ENCODE measurements at places on chromosomes 1 and 21.

DNA sequence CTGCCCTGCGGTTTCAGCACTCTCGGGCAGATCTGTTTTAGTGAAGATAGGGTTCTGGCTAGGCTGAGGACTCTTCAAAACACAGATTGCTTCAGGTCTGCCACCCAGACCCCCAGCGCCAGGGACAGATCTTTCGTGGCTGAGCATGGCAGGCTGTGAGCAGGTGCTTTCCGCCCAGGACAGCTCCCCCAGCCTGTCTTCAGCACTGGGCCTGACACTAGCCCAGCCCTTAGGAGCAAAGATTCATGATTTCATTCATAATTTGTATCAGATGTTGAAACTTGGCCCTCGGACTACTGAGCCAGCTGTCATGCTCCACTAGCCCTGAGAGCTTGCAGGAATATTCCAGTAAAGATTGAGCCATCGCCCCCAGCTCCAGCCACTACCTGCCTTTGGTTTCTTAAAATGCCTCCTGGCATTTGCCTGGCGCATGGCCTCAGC is 5.9 kb downstream of the ADPRS start:
- no peak for DNase-seq

DNA sequence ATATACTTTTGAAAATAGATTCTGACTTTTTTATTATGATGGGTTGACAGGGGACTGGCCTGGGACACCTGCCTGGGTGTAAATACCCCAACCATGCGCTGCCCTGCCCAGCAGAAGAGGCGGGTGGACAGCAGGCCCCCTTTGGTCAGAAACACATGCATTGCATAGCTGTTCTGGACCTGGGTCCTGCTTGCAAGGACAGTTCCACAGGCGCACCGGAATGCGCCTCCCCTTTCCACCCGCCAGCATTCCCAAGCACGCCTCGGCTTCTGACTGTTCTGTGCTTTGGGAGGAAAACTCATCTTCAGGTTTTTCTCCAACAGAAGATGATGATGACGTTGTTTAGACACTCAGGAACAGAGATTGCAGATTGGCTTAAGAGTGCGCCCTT is 428 bp upstream of the ZNF678 start:
- no peak for DNase-seq

GRCh38 chr1:184513966-184514365 is 127.1 kb downstream of the C1orf21 start:
- no peak for DNase-seq

DNA sequence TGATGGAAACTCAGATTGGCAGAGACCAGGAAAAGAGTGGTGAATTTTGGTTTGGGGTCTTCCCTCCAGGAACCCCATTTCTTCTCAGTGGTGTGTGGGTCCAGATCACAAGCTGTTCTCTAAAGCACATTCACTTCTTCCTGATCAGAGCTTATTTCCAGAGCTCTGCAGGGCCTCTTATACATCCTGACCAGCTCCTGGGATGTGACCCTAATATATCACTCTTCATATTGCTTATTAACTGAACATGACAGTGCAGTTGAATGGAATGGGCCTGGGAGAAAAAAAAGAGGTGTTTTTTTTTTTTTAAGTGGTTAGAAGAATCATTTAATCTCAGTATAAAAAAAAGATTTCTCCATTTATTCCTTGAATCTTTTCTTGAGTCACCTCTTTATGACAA is 29.6 kb upstream of the DNM3 start:
- no peak for DNase-seq

- no peak for DNase-seq
These were observed 13.7 kb downstream of the RHEX start for GRCh38 chr1:206066479-206067171.

DNA sequence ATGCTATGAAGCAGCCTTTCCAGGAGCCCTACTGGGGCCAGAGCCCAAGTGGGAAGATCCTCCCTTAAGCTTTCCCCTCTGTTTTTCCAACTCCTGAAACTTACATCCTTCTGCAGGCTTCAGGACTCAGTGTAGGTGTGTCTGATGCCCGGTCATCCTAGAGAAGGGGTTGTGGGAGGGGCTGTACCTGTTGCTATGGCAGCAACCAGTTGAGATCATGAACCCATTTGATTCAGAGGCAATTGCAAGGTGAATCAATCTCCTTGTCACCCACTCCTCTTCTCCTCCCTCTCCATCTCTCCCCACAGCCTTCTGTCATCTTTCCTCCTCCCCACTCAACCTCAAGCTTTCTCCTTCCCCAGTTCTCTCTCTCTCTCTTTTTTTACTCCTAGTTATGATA is 151.8 kb downstream of the CACNA1E start:
- DNase-seq, result no peak

GRCh38 chr21:41678924-41679318 is 87.9 kb downstream of the RIPK4 start:
- peak; percentile 78 for DNase-seq

DNA sequence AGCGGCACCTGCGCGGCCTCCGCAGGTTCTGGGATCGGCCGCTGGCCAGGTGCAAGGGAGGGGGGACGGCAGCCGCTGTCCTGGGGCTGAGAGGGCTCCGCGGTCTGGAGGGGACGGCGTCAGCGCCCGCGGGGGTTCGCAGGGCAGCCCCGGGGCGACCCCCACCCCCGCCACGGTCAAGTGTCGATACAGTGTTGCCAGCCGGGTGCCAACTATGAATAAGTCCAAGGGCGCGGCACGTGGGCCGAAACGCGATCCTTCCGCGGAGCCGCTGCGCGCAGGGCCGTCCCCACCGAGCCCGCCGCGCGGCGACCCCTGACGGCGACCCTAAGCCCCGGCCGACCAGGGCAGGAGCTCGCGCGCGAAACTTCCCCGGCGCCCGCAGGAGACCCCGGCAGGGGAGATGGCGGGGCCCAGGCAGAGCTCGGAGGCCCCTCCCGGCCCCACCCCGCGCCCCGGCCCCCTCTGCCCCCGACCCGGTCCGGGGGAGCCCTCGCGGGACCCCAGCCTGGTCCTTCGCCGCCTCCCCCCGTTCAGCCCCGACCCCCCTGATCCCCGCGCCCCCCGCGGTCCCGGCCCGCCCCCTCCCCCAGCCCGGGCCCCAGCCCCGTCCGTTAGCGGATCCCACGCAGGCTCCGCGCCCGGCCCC is 586 bp upstream of the AGPAT3 start:
- no peak for DNase-seq

DNA sequence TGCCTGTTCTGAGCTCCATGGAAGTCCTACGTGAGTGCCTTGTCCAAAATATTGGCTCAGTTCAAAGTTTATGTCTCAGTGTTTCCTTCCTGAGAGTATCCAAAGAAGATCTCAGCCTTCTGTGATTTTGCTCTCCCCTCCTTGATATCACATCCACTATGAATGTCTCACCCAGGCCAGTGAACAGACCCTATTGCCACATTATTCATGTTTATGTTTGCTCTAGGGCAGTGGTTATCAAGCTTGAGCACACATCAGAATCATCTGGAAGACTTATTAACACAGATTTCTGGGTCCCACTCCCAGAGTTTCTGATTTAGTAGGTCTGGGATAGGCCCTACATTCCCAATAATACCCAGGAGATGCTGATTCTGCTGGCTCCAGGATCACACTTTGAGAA is 145.0 kb upstream of the FGGY start:
- no peak for DNase-seq

- no peak for DNase-seq
These were observed 81.1 kb downstream of the LHX4 start for GRCh38 chr1:180311011-180311730.

DNA sequence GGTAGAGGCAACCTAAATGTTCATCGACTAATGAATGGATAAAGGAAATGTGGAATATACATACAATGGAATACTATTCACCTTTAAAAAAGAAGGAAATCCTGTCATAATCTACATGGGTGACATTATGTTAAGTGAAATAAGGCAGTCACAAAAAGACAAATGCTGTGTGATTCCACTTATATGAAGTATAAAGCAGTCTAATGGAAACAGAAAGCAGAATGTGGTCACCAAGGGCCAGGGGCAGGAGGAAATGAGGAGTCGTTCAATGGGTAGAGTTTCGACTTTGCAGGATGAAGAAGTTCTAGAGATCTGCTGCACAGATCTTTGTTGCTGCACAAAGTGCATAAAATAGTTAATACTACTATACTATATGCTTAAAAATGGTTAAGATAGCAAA is 7.8 kb downstream of the DIPK1A start:
- no peak for DNase-seq

DNA sequence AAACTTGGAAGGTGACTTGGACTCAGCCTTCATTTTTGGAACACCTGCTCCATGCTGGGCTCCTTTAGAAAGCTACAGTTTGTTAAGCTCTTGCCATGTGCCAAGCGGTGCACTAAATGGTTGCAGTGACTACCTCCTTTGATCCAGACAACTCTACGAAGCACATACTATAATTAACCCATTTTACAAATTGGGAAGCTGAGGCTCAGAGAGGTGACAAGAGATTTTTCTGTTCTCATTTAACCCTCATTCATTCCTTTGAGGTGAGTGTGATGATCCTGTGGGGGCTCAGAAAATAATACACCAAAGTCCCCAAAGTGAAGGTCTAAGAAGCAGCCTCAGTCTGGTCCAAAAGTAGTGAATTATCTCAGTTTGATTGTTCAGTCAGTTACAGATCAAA is 1.6 kb upstream of the PAQR7 start:
- no peak for DNase-seq

- no peak for DNase-seq
These were observed 1.7 kb downstream of the MCL1 start for GRCh38 chr1:150577557-150578271.

DNA sequence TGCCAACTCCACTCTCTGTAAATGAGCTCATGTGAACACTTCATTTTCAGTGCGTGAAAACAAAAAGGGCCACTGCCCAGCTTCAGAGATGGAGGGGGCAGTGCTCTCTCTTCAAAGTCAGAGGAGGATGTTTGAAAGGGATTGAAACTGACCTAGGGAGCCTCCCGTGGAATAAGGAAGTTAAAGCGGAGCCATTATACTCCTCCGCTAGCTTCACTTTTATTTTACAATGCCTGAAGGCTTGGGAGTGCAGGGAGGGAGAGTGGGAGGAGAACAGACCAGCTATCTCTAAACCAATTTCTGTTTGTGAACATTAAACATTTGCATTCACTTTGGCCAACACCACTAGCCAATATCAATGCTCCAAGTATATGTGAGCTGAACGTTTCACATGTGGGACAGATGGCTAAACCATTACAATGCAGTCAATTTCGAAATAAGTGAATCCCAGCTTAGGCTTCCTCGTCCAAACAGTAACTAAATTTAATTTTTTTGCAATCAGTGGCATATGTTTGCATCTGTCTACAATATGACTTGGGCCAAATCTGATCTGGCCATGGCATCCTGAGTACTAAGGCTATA is 126.9 kb downstream of the ESRRG start:
- peak; percentile 23 for DNase-seq

GRCh38 chr1:236002025-236002390 is 62.9 kb downstream of the NID1 start:
- no peak for DNase-seq

DNA sequence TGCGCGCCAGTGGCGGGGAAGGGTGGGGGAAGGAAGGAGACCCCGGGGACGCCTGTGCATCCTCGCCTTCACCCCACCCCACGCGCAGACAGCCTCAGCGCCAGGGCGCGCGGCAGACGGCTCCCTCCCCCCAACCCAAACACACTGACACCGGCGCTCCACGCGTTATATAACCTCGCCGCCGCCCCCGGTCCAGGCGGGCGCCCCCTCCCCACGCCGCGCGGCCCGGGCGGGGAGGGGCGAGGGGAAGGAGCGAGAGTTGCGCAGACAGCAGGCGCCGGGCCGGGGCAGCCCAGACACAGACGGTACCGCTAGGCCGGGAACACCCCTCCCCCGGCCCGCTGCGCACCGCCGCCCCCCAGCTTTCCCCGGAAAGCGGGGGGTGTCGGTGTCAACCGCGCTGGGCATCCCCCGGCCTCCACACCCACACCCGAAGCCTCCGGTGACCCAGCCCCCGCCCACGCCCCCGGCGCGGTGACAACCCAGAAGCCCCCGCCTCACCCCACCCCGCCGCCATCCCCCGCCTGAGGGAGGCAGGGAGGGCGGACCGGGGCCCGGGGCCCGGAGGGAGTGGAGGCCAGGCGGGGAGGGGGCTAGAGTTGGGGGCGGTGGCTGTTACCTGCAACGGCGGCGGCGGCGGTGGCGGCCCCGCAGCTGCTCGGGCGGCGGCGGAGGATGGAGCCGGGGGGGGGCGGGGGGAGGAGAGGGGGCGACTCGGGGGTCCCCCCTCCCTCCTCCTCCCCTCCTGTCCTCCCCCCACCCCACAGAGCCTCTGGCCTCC is 432 bp downstream of the AKT3 start:
- DNase-seq, result no peak

GRCh38 chr1:13517193-13517812 is 3.5 kb upstream of the LRRC38 start:
- no peak for DNase-seq

- DNase-seq, result no peak
These were observed 18.5 kb upstream of the AADACL3 start for GRCh38 chr1:12697397-12697796.

GRCh38 chr1:164713456-164714207 is 154.6 kb downstream of the PBX1 start:
- DNase-seq, result no peak

GRCh38 chr21:38386967-38387366 is 111.3 kb downstream of the ERG start:
- DNase-seq, result no peak

DNA sequence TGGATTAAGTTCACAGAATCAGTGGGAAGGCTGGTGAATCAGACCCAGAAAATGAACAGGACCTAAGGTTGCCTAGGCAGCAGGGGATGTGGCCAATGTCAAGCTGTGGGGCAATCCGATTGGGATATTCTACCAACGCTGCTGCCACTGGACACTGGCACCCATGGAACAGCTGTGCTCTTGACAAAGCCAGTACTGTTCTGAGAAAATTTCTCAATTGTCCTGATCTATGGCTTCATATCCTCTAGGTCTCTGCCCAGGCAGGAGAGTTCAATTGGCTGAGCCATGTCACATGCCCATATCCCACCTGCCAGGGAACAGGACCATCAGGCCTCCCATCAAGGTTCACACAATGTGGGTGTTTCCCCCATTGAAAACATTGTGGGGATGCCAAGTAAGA is 6.2 kb downstream of the TACSTD2 start:
- no peak for DNase-seq

- no peak for DNase-seq
These were observed 25.4 kb downstream of the SLC30A10 start for GRCh38 chr1:219902951-219903350.

GRCh38 chr1:57378534-57378933 is 45.3 kb downstream of the DAB1 start:
- DNase-seq, result no peak

DNA sequence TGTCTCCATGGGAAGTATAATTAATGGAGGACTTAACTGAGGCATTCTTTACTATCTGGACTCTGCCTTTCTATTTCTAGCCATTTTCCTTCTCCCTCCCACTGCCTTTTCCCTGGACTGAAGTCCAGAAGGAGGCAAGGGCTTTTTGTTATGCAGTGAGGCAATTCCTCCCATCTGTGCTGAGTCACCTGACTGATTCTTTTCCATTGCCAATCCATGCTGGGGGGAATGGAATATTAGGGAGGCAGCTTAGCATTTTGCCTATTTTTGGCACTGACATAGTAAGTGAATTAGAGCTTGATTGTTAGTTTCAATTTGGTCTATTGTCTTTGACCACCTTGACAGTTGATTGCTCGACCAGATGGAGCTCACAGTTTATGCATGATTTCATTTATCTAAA is 1000.6 kb upstream of the PRMT6 start:
- no peak for DNase-seq

GRCh38 chr1:162930976-162931560 is 70.1 kb upstream of the CCDC190 start:
- DNase-seq, result no peak

- no peak for DNase-seq
These were observed 13.5 kb upstream of the TINAGL1 start for GRCh38 chr1:31562707-31563360.

- no peak for DNase-seq
These were observed 6.9 kb downstream of the MAPKAPK2 start for GRCh38 chr1:206691604-206692003.

- DNase-seq, result no peak
These were observed 177.4 kb downstream of the LBR start for GRCh38 chr1:225250432-225250831.
